ENCODE measurements at places on chromosomes 2 and 18. TPM values are rescaled to one million over a fixed set of nuclear protein-coding genes. Genes with fewer than 3 reads are reported as not detected.

The C2orf66 gene
- 1.8 TPM for total RNA-seq

The ASAP2 gene
- 0.20 TPM for total RNA-seq

The NOL4 gene
- total RNA-seq: not detected

The LDLRAD4 gene
- total RNA-seq: 23.7 TPM

The GCFC2 gene
- total RNA-seq: 30.2 TPM

The SF3B1 gene
- 314 TPM for total RNA-seq

The ASB18 gene
- not detected for total RNA-seq

The SP3 gene
- total RNA-seq: 95.6 TPM

The SERPINE2 gene
- 19.4 TPM for total RNA-seq

The CD28 gene
- 124 TPM for total RNA-seq

The CLEC4F gene
- total RNA-seq: 0.27 TPM

The MAB21L4 gene
- total RNA-seq: not detected

The INPP5D gene
- 128 TPM for total RNA-seq
